ENCODE measurements at places on chromosomes 3 and 15.
A peak's percentile ranks its signal among the peaks of the same experiment; 100 is the strongest.

GRCh38 chr15:44570361-44570760 lies 33.4 kb downstream of the EIF3J start:
- DNase-seq, result no peak

- DNase-seq, result no peak
Observed at GRCh38 chr3:157220883-157221282, 60.9 kb upstream of the CCNL1 start.

DNA sequence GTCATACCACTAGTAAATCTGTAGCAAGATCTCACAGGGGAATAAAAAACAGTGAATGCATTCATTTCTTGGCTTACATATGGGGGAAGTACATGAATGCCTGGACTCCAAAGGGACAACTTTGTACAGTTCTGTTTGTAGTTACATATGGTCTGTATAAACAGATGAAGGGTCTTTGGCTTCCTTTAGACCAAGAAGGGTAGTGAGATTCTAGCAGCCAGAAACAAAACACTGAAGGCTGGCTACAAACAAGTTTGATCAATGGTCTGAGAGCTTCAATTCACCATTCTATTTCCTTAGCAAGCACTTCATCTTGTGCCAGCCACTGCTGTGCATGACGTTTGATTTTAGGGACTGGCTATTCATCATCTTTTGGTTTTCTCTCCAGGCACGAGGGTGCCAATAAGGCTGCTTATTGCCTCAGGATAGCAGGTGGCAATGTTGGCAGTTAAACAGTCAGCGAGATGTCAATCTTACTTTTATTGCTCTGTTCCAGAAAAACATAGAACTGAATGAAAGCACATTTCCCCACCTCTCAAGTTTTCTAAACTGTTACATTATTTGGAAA lies 313.7 kb upstream of the COL8A1 start:
- DNase-seq, result no peak

DNA sequence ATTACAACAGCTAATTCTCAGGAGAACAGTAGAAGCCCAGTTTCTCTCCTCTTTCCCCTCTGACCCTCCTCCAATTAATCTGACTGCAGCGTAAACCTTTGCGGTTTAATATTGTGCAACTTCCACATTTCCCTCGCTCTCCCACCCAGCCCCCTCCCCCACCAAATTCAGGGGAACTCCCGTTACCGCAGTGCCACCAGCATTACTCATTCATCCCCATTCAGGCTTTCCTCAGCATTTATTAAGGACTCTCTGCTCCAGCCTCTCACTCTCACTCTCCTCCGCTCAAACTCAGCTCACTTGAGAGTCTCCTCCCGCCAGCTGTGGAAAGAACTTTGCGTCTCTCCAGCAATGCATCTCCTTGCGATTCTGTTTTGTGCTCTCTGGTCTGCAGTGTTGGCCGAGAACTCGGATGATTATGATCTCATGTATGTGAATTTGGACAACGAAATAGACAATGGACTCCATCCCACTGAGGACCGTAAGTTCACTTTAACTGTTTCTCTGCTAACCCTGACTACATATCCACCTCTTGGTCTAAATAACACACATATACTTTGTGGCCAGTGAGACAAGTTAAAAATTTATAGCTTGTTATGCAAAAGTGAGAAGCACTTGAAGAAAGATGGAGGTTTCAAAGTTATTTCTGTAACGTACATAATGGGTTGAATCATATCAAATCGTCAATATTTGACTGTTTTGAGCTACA lies at the start of gene PTX3:
TSS of gene PTX3 (plus strand) at position 268 of the 709 bp plus-strand sequence. CDS start at position 352, 84 bp downstream.
- DNase-seq, result peak; percentile 97

DNA sequence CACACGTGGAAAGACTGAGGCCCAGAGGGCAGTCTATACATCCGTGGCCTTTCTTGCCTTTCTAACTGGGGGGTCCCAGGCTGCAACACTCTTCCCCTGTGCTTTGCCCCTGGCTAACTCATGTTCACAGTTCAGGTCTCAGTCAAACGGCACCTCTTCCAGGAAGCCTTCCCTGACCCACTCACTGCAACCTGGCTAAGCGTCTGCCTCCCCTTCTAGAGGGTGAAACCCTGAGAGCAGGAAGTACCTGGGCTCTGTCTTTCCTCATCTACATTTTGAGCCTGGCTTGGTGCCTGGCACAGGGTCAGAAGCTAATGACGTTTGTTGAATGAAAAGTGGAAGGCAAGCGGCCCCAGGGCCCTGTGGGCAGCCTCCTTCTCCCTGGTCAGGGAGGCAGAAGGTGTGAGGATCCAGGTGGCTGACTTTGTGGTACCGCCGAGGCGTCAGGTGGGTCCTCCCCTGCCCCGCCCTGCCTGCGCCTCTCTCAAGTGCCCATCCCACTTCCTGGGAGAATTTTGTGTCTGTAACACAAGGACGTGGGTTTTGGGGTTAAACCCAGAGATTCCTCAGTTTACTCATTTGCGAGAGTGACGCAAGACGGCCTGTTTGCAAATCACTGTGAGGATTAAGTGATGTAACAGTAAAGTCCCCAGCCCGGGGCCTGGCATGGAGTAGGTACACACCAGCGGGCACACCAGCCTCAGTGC lies 32.1 kb downstream of the DNASE1L3 start:
- DNase-seq, result no peak

GRCh38 chr3:108588601-108589000 lies 637 bp downstream of the CIP2A start:
- no peak for DNase-seq

GRCh38 chr3:45579251-45579650 lies 15.3 kb upstream of the LIMD1 start:
- no peak for DNase-seq

- no peak for DNase-seq
Observed at GRCh38 chr3:134432236-134432635, 53.5 kb downstream of the ANAPC13 start.

GRCh38 chr15:80151148-80151547 lies 1.7 kb upstream of the FAH start:
- DNase-seq, result no peak

Measured in cardiac fibroblast (primary cell).